IMR-90 (cell line): ENCODE measurements at places on chromosomes 6 and 20. TPM values are rescaled to one million over a fixed set of nuclear protein-coding genes. Genes with fewer than 3 reads are reported as not detected.

- H3K27me3 ChIP-seq, result no peaks in the 10 kb centered on the region
- no peak for DNase-seq
- no peaks in the 10 kb centered on the region for H3K36me3 ChIP-seq
- H3K4me1 ChIP-seq, result no peaks in the 10 kb centered on the region
- no peak overlapping the region for H3K27ac ChIP-seq
Observed at GRCh38 chr6:76742919-76743318, 670.5 kb upstream of the IMPG1 start.

DNA sequence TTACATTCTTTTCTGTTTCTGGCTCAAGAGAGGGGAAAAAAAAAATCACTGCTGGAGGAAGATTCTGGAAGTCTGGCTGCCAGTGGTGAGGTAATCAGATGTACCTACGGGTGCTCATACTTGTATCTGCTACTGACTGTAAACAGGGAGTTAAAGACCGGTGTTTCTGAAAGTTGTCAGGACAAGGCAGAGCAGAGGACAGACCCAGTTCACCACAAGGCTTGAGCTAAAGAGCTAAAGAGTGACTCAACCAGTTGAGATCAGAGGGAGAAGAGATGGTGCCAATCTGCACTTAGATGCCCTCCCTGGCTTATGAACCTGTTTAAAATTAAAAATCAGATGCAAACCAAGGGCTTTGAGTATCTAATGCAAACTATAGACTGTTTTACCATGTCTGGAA lies 55.4 kb downstream of the CEP162 start:
- H3K4me1 ChIP-seq, result no peaks in the 10 kb centered on the region
- 0 out of 2 replicates have a peak, but pooled peaks cover 2% of the 10 kb centered on the region for H3K36me3 ChIP-seq
- H3K27me3 ChIP-seq, result no peaks in the 10 kb centered on the region
- no peak for DNase-seq
- H3K27ac ChIP-seq, result no peak overlapping the region
- H3K4me3 ChIP-seq, result no peak overlapping the region

- DNase-seq, result peak; percentile 47
- H3K4me3 ChIP-seq, result no peak overlapping the region
- no peaks in the 10 kb centered on the region for H3K27me3 ChIP-seq
- peaks cover 37% of the 10 kb centered on the region for H3K36me3 ChIP-seq
- H3K27ac ChIP-seq, result no peak overlapping the region
Observed at GRCh38 chr6:3013486-3013885, 13.8 kb downstream of the NQO2 start.

- no peak overlapping the region for H3K27ac ChIP-seq
- no peaks in the 10 kb centered on the region for H3K4me1 ChIP-seq
- no peak overlapping the region for H3K4me3 ChIP-seq
- H3K27me3 ChIP-seq, result no peaks in the 10 kb centered on the region
- DNase-seq, result no peak
Observed at GRCh38 chr6:94468830-94469229, 1049.5 kb upstream of the EPHA7 start.

DNA sequence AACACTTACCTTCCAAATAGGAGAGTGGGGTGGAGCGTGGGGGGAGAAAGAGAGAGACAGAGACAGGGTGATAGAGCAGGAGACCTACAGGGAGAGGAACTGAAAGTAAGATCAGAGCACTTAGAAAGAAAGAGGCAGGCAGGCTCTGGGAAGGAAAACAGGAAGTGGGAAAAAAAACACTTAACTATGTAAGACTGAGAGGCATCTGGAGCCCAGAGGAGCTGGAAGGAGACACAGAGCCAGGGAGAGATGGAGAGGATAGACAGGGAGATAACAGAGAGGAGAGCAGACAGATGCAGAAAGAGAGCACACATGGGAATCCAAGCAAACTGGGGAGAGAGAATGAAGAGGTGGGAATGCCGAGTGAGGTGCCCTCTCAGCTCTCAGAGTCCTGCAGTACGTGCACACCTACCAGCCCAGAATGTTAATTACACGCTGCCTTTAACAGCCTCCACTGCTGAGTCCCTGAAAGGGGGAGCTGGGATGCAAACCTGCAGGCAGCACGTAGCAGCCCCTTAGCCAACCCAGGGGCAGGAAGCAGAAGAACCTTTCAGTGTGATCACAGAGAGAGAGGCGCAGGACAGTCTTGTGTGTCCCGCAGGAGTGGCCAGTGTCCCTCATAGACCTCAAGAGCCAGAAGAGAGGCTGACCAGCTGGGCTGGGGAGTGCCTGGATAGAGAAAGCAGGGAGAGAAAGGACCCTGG lies 132.7 kb upstream of the LRFN2 start:
- peaks cover 2% of the 10 kb centered on the region; the same call in 1 of the 2 replicates for H3K4me1 ChIP-seq
- no peaks in the 10 kb centered on the region for H3K36me3 ChIP-seq
- H3K27me3 ChIP-seq, result peaks cover 2% of the 10 kb centered on the region; the same call in 1 of the 2 replicates
- H3K27ac ChIP-seq, result no peak overlapping the region
- no peak overlapping the region for H3K4me3 ChIP-seq
- DNase-seq, result peak; percentile 50

DNA sequence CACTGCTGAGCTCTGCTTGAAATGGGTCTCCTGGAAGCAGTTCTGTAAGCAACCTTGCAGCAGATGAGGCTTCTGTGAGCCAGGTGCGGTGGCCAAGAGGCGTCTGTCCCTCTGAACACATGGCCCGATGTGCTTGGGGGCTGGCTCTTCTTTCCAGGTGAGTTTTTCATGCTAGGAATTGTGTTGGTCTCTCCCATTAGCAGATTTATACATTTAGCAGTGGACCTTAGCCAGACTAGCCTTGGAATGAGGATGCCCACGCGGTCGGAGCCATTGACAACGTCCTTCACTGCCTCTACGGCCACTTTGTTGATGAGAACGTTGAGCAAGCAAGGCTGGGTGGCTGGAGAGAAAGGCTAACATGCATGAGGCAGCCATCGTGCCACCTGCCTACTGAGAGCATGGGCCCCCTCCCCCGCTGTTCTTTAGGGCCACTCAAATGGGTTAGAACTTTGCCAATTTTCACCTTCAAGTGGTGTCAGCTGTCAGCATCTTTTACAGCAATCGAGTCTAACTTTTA lies 33.5 kb downstream of the ERMARD start:
- H3K36me3 ChIP-seq, result peaks cover 9% of the 10 kb centered on the region; the same call in 1 of the 2 replicates
- no peak for DNase-seq
- no peak overlapping the region for H3K4me3 ChIP-seq
- no peaks in the 10 kb centered on the region for H3K27me3 ChIP-seq

- peak; percentile 27 for DNase-seq
- peak overlapping the region; percentile 61 for H3K4me3 ChIP-seq
- peaks cover 5% of the 10 kb centered on the region; the same call in 1 of the 2 replicates for H3K4me1 ChIP-seq
- no peak overlapping the region; the same call in 1 of the 2 replicates for H3K27ac ChIP-seq
- no peaks in the 10 kb centered on the region for H3K36me3 ChIP-seq
Observed at GRCh38 chr6:33633462-33634158, 12.5 kb downstream of the ITPR3 start.

- H3K4me3 ChIP-seq, result no peak overlapping the region
- no peak overlapping the region for H3K27ac ChIP-seq
- H3K27me3 ChIP-seq, result no peaks in the 10 kb centered on the region; the same call in 1 of the 2 replicates
- no peak for DNase-seq
- H3K36me3 ChIP-seq, result no peaks in the 10 kb centered on the region
- no peaks in the 10 kb centered on the region for H3K4me1 ChIP-seq
Observed at GRCh38 chr6:6942091-6942490, 165.7 kb upstream of the RREB1 start.

GRCh38 chr20:25090492-25091429 lies 8.8 kb upstream of the VSX1 start:
- no peaks in the 10 kb centered on the region for H3K36me3 ChIP-seq
- no peaks in the 10 kb centered on the region for H3K4me1 ChIP-seq
- no peak overlapping the region for H3K27ac ChIP-seq
- no peak for DNase-seq
- no peak overlapping the region for H3K4me3 ChIP-seq

DNA sequence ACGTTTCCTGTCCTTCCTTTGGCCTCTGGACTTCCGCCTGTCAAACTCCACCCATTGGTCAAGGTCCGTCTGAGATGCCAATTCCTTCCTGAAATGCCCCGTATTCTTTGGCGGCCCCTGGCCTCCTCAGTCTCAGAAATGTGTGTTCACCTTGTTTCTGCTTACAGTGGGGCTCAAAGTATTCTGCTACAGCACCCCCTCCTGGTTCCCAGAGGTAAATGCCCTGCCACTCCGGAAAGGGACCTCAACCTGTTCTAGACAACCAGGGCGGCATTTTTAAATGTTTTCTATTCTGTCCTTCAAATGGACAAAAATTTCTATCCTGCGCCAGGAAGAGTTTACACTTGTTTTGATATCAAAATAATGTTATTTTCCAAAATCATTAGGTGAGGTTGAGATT lies 12.1 kb upstream of the PAX1 start:
- H3K36me3 ChIP-seq, result no peaks in the 10 kb centered on the region
- no peaks in the 10 kb centered on the region for H3K4me1 ChIP-seq
- H3K27me3 ChIP-seq, result no peaks in the 10 kb centered on the region
- no peak overlapping the region for H3K4me3 ChIP-seq

DNA sequence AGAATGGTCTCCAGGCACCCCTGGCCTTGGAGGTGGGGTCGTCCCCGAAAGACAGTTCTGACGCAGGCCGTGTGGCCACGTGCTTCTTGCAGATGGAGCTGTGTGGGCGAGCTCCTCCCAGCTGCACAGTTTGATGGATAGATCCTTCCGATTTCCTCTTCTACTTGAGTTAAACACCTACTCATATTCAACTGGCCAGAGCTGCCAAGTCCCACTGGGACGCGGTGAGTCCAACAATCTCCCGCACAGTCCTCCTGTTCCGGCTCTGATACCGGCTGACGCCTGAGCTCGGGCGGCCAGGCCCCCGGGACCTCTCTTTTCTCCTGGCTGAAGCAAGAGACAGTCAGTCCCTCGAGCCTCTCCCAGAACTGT lies 57.9 kb upstream of the DACT2 start:
- no peak for DNase-seq
- no peaks in the 10 kb centered on the region for H3K27me3 ChIP-seq
- no peak overlapping the region for H3K4me3 ChIP-seq
- no peaks in the 10 kb centered on the region for H3K36me3 ChIP-seq

- peaks cover 9% of the 10 kb centered on the region for H3K4me1 ChIP-seq
- H3K36me3 ChIP-seq, result no peaks in the 10 kb centered on the region
- H3K4me3 ChIP-seq, result no peak overlapping the region
- H3K27ac ChIP-seq, result peak overlapping the region; percentile 72
Observed at GRCh38 chr6:106519460-106520394, 109.6 kb downstream of the RTN4IP1 start.

DNA sequence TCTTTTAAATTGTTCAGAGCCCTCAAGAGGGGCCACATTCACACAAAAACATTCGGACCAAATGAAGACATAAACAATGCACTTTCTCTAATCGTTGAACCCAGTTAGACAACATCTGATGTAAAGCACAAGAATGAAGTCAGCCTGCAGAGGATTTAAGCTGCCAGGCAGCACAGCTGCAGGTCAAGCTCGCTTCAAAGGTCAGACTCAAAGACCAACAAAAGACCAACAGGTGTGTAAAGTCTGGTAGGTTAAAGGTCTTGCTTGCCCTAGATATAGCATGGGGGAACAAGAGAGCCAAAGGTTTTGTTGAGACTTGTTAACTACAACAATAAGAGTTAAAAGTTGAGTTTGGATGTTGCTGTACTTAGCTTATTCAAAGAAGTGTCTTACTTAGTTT lies 26.7 kb upstream of the MYLIP start:
- no peak overlapping the region for H3K27ac ChIP-seq
- H3K36me3 ChIP-seq, result no peaks in the 10 kb centered on the region
- peaks cover 10% of the 10 kb centered on the region for H3K27me3 ChIP-seq
- no peak overlapping the region for H3K4me3 ChIP-seq
- no peaks in the 10 kb centered on the region for H3K4me1 ChIP-seq

- H3K27me3 ChIP-seq, result no peaks in the 10 kb centered on the region
- H3K4me1 ChIP-seq, result no peaks in the 10 kb centered on the region
- no peak for DNase-seq
Observed at GRCh38 chr6:135458051-135458450, 39.5 kb downstream of the AHI1 start.

Gene CMTR1
- 30.1 and 32.5 TPM in 2 replicates for total RNA-seq

Gene NT5E
- total RNA-seq, result 280 and 281 TPM in 2 replicates

Gene ENPP3
- under 0.01 TPM in 1 of 2 replicates, not detected in the other for total RNA-seq

Gene ABHD16B
- total RNA-seq, result not detected in 2 replicates

Gene IYD
- not detected in 2 replicates for total RNA-seq
